A549 treated with CORT108297 at 1 μM for 4 hours (cell line): ENCODE measurements at places on chromosomes 6 and 20. TPM values are rescaled to one million over a fixed set of nuclear protein-coding genes. Genes with fewer than 3 reads are reported as not detected.

ULBP3 gene
- 3.3 to 4.3 TPM (median 3.9 TPM) in 5 replicates for total RNA-seq

EFCAB8 gene
- total RNA-seq, result not detected in 5 replicates

GGTLC1 gene
- not detected in 5 replicates for total RNA-seq

MCHR2 gene
- total RNA-seq, result not detected in 5 replicates

BACH2 gene
- total RNA-seq, result 0.14 to 0.70 TPM (median 0.56 TPM) in 5 replicates

SAMD3 gene
- total RNA-seq, result not detected in 5 replicates

RNF114 gene
- total RNA-seq, result 69.9 to 78.6 TPM (median 73.5 TPM) in 5 replicates

LINC00237 gene
- total RNA-seq, result not detected in 5 replicates

REV3L gene
- total RNA-seq, result 5.0 to 8.0 TPM (median 5.6 TPM) in 5 replicates

COL9A1 gene
- total RNA-seq, result 0.03 to 0.05 TPM in 2 of 5 replicates, not detected in the others

PERP gene
- 85.2 to 91.7 TPM (median 85.9 TPM) in 5 replicates for total RNA-seq

OR12D3 gene
- not detected in 5 replicates for total RNA-seq

SEC63 gene
- total RNA-seq, result 19.8 to 27.2 TPM (median 22.2 TPM) in 5 replicates

ZNF391 gene
- total RNA-seq, result 0.23 to 0.30 TPM (median 0.26 TPM) in 5 replicates

NKX2-4 gene
- 0.03 to 0.05 TPM (median 0.05 TPM) in 3 of 5 replicates, not detected in the others for total RNA-seq

RPS10 gene
- 2,016 to 2,196 TPM (median 2,060 TPM) in 5 replicates for total RNA-seq

PPIL6 gene
- total RNA-seq, result 1.4 to 2.9 TPM (median 2.6 TPM) in 5 replicates

NUP43 gene
- 13.1 to 16.4 TPM (median 14.9 TPM) in 5 replicates for total RNA-seq

POM121L2 gene
- total RNA-seq, result 0.02 to 0.04 TPM in 2 of 5 replicates, not detected in the others

ZNF165 gene
- 0.93 to 1.1 TPM (median 0.98 TPM) in 5 replicates for total RNA-seq

EYA2 gene
- 2.0 to 3.3 TPM (median 2.9 TPM) in 5 replicates for total RNA-seq

ADGRG6 gene
- total RNA-seq, result 39.7 to 68.3 TPM (median 57.3 TPM) in 5 replicates

SLC17A4 gene
- not detected in 5 replicates for total RNA-seq

VIP gene
- total RNA-seq, result not detected in 5 replicates

RUNX2 gene
- total RNA-seq, result 1.2 to 1.3 TPM (median 1.3 TPM) in 5 replicates

ELOVL5 gene
- 62.3 to 75.3 TPM (median 67.4 TPM) in 5 replicates for total RNA-seq

SOX12 gene
- 18.4 to 29.9 TPM (median 29.6 TPM) in 5 replicates for total RNA-seq

GPLD1 gene
- 0.66 to 1.3 TPM (median 1.1 TPM) in 5 replicates for total RNA-seq

HUS1B gene
- 0.21 to 0.55 TPM (median 0.28 TPM) in 4 of 5 replicates, not detected in the other for total RNA-seq

CD93 gene
- not detected in 5 replicates for total RNA-seq

SCUBE3 gene
- 0.03 to 0.07 TPM (median 0.06 TPM) in 5 replicates for total RNA-seq

MATN4 gene
- total RNA-seq, result 0.06 to 0.14 TPM (median 0.12 TPM) in 5 replicates

NUS1 gene
- total RNA-seq, result 25.1 to 28.9 TPM (median 26.8 TPM) in 5 replicates

RPRD1B gene
- 23.3 to 26.4 TPM (median 24.8 TPM) in 5 replicates for total RNA-seq

PRDM13 gene
- 0.54 to 1.2 TPM (median 1.1 TPM) in 5 replicates for total RNA-seq

BANF2 gene
- not detected in 5 replicates for total RNA-seq

RGS17 gene
- total RNA-seq, result 6.1 to 7.2 TPM (median 7.1 TPM) in 5 replicates

ZNF337 gene
- total RNA-seq, result 16.3 to 22.7 TPM (median 18.2 TPM) in 5 replicates

MAP3K5 gene
- total RNA-seq, result 2.6 to 3.5 TPM (median 2.8 TPM) in 5 replicates

HM13 gene
- total RNA-seq, result 203 to 272 TPM (median 251 TPM) in 5 replicates

TRIM10 gene
- 0.02 TPM in 1 of 5 replicates, not detected in the others for total RNA-seq

NRN1 gene
- 0.74 to 0.94 TPM (median 0.76 TPM) in 5 replicates for total RNA-seq

PDE7B gene
- total RNA-seq, result 0.89 to 1.5 TPM (median 1.3 TPM) in 5 replicates

SLC12A5 gene
- 11.6 to 17.1 TPM (median 15.1 TPM) in 5 replicates for total RNA-seq

MDC1 gene
- 16.6 to 24.7 TPM (median 18.4 TPM) in 5 replicates for total RNA-seq

PBOV1 gene
- not detected in 5 replicates for total RNA-seq

ADGRF5 gene
- total RNA-seq, result not detected in 5 replicates

AKIRIN2 gene
- total RNA-seq, result 32.4 to 43.2 TPM (median 40.7 TPM) in 5 replicates

TRIM15 gene
- 0.08 to 0.09 TPM in 2 of 5 replicates, not detected in the others for total RNA-seq

SLC17A9 gene
- total RNA-seq, result 0.03 to 0.13 TPM (median 0.08 TPM) in 4 of 5 replicates, not detected in the other

CRYBG1 gene
- 0.40 to 0.62 TPM (median 0.47 TPM) in 5 replicates for total RNA-seq

PRRC2A gene
- 69.6 to 93.6 TPM (median 87.5 TPM) in 5 replicates for total RNA-seq

NOX3 gene
- total RNA-seq, result not detected in 5 replicates
